Ureter (tissue), 1 donor: ENCODE measurements at places on chromosomes 13 and 19. TPM values are rescaled to one million over a fixed set of nuclear protein-coding genes. Genes with fewer than 3 reads are reported as not detected.

F10 gene
- total RNA-seq = 9.4 TPM

FXYD3 gene
- total RNA-seq = 434 TPM

LYPD3 gene
- total RNA-seq = 15.0 TPM

RGCC gene
- 11.9 TPM for total RNA-seq

ZNF560 gene
- not detected for total RNA-seq
